Activated CD4-positive, alpha-beta memory T cell treated with anti-CD3 and anti-CD28 coated beads for 36 hours (primary cell): ENCODE measurements at places on chromosomes 5 and 9. TPM values are rescaled to one million over a fixed set of nuclear protein-coding genes. Genes with fewer than 3 reads are reported as not detected.

DNA sequence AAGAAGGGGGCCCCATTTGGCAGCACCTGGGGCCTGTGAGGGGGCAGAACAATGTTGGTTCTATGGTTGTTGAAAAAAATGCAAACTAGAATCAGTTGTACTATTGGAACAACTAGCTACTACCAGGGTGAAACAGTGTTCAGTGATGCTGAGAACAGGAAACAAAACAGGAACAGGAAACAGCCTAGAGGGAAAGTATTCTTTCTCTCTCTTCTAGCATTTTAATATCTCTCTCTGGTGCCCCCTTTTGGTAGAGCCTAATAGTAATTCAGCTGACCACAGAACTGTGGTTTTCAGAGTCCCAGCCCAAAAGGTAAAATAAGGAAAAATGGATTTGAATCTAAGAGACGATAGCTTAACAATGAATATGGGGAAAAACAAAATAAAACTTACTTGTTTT lies 138.0 kb upstream of the KCNN2 start:
- H3K4me1 ChIP-seq: no peaks in the 10 kb centered on the region
- no peak for DNase-seq
- no peaks in the 10 kb centered on the region for H3K27me3 ChIP-seq
- no peaks in the 10 kb centered on the region for H3K36me3 ChIP-seq
- H3K27ac ChIP-seq: no peak overlapping the region

GRCh38 chr5:78690253-78690972 lies 41.8 kb upstream of the LHFPL2 start:
- no peak overlapping the region for H3K4me3 ChIP-seq
- DNase-seq: no peak
- peaks cover 2% of the 10 kb centered on the region for H3K36me3 ChIP-seq
- no peaks in the 10 kb centered on the region for H3K4me1 ChIP-seq
- H3K27me3 ChIP-seq: peaks cover 3% of the 10 kb centered on the region
- no peak overlapping the region for H3K27ac ChIP-seq

The PDE6A gene
- total RNA-seq: not detected

- H3K36me3 ChIP-seq: no peaks in the 10 kb centered on the region
- no peak overlapping the region for H3K27ac ChIP-seq
- H3K4me3 ChIP-seq: no peak overlapping the region
Observed at GRCh38 chr9:120663380-120663779, 50.9 kb downstream of the MEGF9 start.

GRCh38 chr5:148633067-148633377 lies 21.3 kb downstream of the HTR4 start:
- H3K36me3 ChIP-seq: no peaks in the 10 kb centered on the region
- H3K4me3 ChIP-seq: no peak overlapping the region
- no peak overlapping the region for H3K27ac ChIP-seq
- peaks cover 11% of the 10 kb centered on the region for H3K27me3 ChIP-seq

DNA sequence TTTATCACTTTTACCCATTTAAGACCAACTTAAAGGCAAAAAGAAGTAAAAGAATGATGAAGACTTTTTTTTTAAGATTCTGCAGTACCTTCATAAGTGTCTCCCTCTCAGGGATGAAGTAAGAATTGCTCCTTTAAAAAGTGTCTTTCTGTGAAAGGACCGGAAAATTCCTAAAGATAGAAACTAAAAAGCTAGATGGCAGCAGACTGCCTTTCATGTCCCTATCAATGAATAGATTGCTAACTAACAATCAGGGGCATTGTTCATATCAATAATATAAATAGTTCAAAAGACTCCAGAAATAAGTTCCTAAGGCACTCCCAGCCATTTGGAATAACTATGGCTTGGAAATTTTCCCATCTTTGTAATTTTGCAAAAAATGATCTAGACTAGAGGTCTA lies 558.0 kb downstream of the PDE4D start:
- peaks cover 8% of the 10 kb centered on the region for H3K27me3 ChIP-seq
- no peak for DNase-seq
- no peaks in the 10 kb centered on the region for H3K4me1 ChIP-seq

DNA sequence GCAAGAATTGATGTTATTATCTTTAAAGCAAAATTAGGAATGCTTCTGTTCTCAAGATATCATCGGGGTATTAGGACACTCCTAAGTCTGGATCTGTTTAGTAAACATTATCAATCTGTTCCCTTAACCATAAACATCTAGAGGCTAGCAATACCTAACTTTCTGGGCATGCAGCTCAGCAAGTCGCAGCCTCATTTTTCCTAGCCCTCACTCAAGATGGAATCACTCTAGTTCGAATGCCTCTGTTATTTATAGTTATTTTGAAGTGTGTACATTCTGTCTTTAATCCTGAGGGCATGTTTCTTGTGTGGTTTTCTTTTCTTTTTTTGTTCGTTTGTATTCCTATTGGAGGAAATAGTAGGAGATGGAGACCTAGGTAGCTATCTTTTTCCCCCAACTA lies 66.9 kb downstream of the FER start:
- H3K27ac ChIP-seq: no peak overlapping the region
- peaks cover 5% of the 10 kb centered on the region for H3K36me3 ChIP-seq
- H3K27me3 ChIP-seq: no peaks in the 10 kb centered on the region
- H3K4me1 ChIP-seq: peaks cover 3% of the 10 kb centered on the region
- no peak overlapping the region for H3K4me3 ChIP-seq
- DNase-seq: no peak

The CCNO gene
- total RNA-seq: not detected

DNA sequence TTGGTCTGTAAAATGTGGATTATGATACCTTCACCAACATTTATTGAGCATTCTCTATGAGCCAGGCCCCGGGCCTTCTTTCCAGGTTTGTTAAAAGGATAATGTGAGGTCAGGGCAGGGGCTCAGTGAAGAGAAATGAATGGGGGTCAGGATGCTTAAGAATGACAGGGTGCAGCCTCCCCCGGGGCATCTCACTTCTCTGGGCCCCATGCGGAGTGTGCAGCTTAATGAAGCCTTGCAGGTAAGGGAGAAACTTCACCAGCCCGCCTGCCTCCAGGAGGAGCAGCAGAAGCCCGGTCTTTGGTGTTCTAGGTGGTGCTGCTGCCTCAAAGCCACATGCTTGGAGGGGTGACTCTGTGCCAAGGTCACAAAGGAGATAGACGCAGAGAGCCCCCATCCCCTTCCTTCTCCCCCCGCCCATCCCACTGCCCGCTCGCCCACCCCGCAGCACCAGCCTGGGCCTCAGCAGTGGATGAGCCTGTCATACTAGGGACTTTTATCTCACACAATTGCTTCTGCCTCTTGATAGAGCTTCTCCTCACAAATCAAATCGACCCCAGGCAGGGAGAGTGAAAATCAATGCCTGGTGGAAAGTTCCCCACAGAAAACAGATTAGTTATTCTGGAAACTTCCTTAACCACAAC lies 244.8 kb downstream of the PBX3 start:
- no peaks in the 10 kb centered on the region for H3K36me3 ChIP-seq
- H3K4me3 ChIP-seq: no peak overlapping the region

The PALM2AKAP2 gene
- not detected for total RNA-seq

GRCh38 chr9:20356403-20357036 lies 265.8 kb downstream of the MLLT3 start:
- no peak overlapping the region for H3K4me3 ChIP-seq
- H3K27ac ChIP-seq: no peak overlapping the region

DNA sequence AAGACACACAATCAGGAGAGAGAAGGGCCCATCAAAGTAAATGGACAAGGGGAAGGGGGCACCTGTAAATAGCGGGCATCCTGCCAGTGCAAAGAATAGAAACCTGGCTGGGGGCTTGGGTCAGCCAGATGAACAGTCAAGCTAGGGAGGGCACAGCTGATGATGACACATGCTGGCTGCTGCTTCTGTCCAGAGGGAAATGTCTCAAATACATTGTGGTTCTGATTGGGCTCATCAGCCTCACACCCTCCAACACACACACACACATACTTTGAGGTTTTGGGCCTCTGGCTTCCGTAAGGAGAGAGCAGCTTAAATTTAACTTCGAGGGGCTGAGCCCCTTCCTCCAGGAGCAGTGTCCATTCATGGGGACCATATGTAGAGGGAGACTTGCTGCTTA lies 27.6 kb upstream of the SPATA31E1 start:
- no peak overlapping the region for H3K4me3 ChIP-seq
- no peaks in the 10 kb centered on the region for H3K36me3 ChIP-seq

DNA sequence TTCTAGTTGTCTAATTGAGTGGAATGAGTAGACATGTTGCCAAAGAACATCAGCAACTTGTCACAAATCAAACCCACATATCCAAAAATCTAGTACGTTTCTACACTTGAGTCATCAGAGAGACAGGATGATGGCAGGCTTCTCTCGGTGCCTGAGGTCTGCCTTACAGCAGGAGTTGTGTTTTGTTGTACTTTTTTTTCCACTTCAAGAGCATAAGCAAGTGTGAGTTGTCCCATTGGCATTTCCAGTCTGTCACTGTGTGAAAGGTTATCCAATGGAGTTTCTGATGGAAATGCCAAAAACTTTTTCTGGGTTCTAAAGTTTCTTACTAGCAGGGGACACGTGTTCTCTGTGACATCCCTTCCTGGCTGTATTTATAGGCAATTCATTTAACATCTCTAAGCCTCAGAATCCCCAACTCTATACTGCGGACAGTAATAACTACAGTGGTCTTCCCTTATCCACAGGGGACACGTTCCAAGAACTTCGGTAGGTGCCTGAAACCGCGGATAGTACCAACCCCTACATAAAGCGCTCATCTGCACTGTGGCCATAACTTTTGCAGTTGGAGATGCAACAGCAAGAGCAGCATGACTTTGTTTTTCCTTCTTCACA lies 246.5 kb downstream of the SYK start:
- DNase-seq: peak; percentile 73
- peaks cover 58% of the 10 kb centered on the region for H3K4me1 ChIP-seq
- peaks cover 40% of the 10 kb centered on the region for H3K27me3 ChIP-seq
- H3K36me3 ChIP-seq: no peaks in the 10 kb centered on the region

The EXOSC3 gene
- total RNA-seq: 97.9 TPM

The IGIP gene
- 2.3 TPM for total RNA-seq

The TOR4A gene
- total RNA-seq: 6.6 TPM

DNA sequence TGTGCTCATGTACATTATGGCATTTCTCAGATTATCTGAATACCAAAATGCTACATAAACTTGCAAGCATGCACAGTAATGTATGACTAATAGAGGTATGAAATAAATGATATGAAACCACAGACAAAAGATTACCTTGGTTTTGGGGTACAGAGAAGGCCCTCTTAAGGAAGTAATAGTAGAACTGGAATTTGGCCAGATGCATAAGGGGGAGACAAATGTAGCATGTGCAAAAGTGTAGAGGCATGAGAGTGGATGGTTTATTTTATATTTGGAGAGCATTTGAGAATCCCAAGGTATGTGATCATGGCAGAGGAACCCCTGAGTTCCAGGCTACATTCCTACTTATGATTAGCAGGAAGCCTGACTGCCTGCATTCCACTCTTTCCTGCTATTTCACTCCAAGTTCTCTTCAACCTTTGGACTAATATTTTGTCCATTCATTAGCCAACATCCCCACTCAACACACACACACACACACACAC lies 74.2 kb downstream of the MAMDC2 start:
- no peak overlapping the region for H3K4me3 ChIP-seq
- H3K27me3 ChIP-seq: no peaks in the 10 kb centered on the region
- no peak for DNase-seq

DNA sequence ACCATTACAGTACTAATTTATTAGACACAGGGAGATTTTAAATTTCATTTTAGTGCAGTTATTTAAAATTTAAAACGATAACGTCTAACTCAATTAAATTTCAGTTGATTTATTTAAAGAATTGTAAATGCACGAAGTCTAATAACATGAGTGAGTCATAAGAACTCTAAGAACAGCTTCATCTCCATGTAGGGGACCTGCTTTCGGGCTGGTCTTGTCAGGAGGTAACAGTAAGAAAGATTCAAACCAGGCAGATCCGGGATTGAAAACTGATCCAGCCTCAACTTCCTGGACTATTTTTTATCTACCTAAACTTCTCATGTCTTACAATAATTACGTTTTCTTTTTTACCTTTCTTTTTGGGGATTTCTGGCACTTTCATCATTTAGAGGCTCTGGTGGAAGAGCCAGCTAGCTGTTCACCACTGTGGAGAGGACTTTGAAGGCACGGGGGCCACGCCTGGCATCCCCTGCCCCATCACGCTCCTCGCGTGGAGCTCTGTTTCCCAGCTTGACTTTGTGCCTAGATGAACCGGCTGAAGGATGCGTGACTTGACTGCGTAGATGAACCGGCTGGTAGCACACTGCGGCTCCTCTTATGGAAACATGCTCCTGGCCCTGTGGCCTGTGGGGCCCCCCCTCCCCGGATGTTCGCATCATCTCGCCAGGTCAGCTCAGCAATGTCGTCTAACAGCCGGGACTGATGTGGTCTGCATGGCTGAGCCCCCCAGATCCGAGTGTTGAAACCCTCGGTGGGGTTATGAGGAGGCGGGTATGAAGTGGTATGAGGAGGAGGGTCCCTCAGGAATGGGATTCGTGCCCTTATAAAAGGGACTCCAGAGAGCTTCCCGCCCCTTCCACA lies 26.0 kb downstream of the NDUFS6 start:
- no peaks in the 10 kb centered on the region for H3K27me3 ChIP-seq
- H3K27ac ChIP-seq: no peak overlapping the region
- H3K4me1 ChIP-seq: no peaks in the 10 kb centered on the region
- peaks cover 4% of the 10 kb centered on the region for H3K36me3 ChIP-seq

The CA9 gene
- 0.90 TPM for total RNA-seq

DNA sequence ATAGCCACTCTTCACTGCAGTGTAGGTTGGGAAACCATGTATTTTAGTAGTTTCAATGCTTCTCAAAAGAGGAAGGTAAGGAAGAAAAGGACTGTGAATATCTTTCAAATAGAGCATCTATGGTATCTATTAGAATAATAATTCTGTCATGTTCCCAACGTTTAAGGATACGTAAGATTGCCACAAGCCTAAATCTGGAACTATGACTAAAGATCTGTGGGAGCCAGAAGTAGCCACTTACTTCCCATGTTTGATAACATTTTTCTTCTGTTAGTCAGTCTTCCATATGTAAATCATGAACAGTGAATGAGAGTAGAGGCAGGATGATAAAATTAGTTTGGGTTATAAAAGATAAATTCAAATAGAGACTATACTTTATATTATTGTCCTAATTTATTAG lies 16.3 kb upstream of the MROH2B start:
- H3K27ac ChIP-seq: no peak overlapping the region
- H3K4me3 ChIP-seq: no peak overlapping the region
- H3K4me1 ChIP-seq: no peaks in the 10 kb centered on the region
- DNase-seq: no peak

The EGFLAM gene
- not detected for total RNA-seq
